Right renal pelvis (tissue), 4 donors: ENCODE measurements at places on chromosomes 16 and 17. TPM values are rescaled to one million over a fixed set of nuclear protein-coding genes. Genes with fewer than 3 reads are reported as not detected.

TBC1D3L gene
- 22.2 TPM for polyA plus RNA-seq

DNA sequence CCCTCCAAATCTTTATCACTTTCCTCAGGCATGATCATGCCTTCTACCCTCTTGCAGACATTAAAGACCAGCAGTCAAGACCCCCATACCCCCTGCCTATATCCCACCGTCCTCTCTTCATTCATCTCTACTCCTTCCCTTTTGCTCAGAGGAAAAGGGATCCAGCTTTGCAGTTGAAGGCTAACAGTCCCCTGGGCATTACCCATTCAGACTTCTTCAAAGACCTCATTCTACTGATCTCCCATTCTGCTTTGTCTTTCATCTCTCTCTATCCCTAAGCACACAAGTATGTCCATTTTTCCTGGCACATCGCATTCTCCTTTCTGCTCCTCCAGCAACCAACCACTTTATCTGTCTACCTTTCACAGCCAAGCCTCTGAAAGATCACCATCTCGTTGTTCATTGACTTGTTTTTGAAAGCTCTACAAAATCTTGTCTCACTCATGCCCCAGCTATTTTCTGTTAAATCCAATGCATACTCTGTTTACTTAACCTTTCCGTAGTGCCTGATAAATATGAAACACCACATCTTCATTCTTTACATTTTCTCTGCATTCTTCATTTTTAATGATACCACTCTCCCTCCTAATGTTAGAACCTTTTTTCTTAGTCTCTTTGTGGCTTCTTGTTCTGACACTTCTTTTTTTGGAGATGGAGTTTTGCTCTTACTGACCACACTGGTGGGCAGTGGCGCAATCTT lies 14.1 kb upstream of the LCMT1 start:
- no peak for DNase-seq

TSPOAP1 gene
- polyA plus RNA-seq = 48.4 TPM

DPEP3 gene
- polyA plus RNA-seq = 0.06 TPM

GRCh38 chr17:44424828-44425461 lies 35.5 kb upstream of the ITGA2B start:
- DNase-seq = no peak

- no peak for DNase-seq
Observed at GRCh38 chr17:66842505-66842904, 7.6 kb downstream of the CACNG5 start.

ADAT1 gene
- 60.4 TPM for polyA plus RNA-seq

PDIA2 gene
- polyA plus RNA-seq = 1.8 TPM

ZNF385C gene
- polyA plus RNA-seq = 6.6 TPM

OSGIN1 gene
- 0.68 TPM for polyA plus RNA-seq

ALDOA gene
- 499 TPM for polyA plus RNA-seq

GRCh38 chr16:79836144-79836543 lies 235.6 kb upstream of the MAF start:
- DNase-seq = no peak
